WTC11 (cell line): ENCODE measurements at places on chromosomes 5 and 9.

GRCh38 chr9:18849270-18849669 lies 183.7 kb downstream of the SAXO1 start:
- DNase-seq: no peak

DNA sequence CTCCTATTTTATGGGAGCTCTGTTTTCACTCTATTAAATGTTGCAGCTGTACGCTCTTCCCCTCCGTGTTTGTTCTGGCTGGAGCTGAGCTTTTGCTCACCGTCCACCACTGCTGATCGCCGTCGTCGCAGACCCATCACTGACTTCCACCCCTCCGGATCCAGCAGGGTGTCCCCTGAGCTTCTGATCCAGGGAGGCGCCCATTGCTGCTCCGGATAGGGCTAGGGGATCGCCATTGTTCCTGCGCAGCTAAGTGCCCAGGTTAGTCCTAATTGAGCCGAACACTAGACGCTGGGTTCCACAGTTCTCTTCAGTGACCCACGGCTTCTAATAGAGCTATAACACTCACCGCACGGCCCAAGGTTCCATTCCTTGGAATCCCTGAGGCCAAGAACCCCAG lies 96.2 kb upstream of the PRDM9 start:
- no peak for DNase-seq

DNA sequence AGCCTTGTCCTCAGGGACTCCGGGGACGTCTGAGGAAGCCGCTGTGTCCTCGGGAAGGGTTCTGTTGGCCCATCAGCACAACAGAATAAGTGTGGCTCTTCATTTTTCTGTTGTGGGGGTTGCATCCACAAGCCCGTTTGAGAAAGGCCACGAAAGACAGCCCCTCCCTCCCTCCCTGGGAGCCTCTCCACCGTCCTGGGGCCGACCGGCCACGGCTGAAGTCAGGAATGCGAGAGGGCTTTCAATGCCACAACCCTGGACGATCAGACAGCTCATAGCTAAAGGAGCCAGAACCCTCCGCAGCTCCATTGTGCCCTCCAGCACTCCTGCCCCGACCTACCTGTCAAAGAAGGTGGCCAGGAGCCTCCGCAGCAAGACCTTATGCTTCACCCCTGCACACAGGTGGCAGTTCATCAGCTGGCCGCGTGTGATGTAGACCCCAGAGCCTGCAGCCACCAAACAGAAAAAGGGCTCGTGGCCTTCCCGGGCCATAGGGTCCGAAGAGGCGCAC lies 52.4 kb upstream of the UBAC1 start:
- peak; percentile 11 for DNase-seq

GRCh38 chr9:16870596-16871335 lies at the start of gene BNC2:
Gene BNC2 (minus strand): TSS chr9:16870670. CDS start chr9:16870648, 22 bp downstream.
- DNase-seq: peak; percentile 81

- DNase-seq: no peak
These were observed 96.8 kb downstream of the ZNF608 start for GRCh38 chr5:124649491-124650146.

DNA sequence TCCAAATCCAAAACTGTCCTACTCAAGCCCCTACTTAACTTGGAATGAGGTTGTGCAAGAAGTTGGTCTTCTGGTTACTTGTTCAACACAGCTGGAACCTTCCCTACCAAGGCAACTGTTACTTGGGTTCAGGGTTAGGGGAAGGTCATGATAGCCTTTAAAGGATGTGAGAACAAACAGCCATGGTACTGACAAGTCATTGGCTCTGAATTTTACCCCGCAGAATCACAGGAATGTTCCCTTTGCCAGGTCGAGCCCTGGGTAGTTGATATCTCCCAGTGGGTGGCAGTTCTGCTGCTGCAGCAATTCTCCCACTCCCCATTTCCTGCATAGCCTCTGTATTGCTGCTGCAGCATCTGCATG lies 396.1 kb upstream of the MPDZ start:
- DNase-seq: no peak
